ENCODE measurements at places on chromosomes 12 and 14.
A peak's percentile ranks its signal among the peaks of the same experiment; 100 is the strongest.

DNA sequence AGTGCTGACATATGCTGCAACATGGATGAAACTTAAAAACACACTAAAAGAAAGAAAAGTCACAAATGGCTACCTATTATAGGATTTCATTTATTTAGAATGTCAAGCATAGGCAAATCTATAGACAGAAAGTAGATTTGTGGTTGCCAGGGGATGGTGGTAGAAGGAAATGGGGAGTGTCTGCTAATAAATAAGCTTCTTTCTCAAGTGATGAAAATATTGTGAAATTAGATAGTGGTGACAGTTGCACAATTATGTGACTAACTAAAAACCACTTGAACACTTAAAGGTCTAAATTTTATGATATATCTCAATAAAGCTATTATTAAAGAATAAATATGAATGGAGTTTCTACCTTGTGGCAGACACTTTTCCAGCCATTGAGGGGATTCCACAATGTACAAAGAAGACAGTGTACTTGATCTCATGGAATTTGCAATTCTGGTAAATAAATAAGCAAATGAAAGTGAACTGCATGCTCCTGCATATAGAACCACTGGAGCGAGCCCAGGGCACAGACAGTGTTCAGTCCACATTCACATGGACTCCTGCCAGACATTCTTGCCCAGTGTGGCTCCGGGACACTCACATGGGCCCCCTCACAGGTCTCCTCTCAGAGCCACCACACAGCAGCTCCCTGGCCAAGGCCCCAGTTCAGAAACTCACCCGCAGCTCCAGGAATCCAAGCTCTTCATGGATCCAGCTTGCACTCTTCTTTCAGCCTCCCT is 107.1 kb upstream of the ARID2 start:
- no peak for DNase-seq

DNA sequence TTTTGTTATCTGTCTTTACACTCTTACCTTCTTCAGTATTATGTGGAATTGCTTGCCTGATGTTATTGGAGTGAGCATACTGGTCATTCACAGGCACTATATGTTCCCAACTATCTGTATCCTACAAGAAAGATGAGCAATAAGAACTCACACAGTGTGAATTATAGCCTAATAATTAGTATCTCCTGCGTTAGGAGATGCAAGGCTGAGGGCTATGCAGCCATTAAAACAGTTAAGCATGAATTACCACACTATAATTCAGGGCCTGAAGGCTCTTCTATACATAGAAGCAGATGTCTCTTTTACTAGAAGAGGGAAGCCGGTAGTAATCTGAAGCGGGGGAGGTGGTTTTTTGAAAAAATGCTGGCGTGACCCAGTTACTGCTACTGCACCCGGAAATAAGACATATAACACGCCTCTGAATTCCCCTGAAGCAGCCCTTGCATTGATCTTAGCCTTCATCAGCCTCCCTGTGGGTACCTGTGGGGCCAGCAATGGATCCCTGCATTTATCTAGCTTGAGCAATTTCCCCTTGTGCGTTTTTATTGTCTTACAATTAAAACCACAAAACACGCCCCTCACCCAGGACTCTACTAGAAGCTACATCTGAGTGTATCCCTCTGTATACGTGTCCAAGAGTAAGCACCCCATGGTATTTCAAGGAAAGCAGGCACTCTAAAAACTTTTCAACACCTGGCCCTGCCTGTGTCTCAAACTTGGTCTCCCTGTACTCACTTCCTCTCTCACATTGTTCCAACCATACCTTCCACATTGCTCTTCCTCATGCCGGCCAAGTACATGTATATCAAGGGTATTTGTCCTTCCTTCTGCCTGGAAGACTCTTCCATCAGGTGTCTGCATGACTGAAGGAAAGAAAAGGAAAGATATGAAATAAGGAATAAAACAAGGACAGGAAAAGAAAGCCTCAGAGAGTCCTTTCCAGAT is 210.9 kb upstream of the ARID2 start:
- peak; percentile 20 for DNase-seq

GRCh38 chr12:83181074-83181473 is 494.4 kb downstream of the TMTC2 start:
- DNase-seq, result no peak

DNA sequence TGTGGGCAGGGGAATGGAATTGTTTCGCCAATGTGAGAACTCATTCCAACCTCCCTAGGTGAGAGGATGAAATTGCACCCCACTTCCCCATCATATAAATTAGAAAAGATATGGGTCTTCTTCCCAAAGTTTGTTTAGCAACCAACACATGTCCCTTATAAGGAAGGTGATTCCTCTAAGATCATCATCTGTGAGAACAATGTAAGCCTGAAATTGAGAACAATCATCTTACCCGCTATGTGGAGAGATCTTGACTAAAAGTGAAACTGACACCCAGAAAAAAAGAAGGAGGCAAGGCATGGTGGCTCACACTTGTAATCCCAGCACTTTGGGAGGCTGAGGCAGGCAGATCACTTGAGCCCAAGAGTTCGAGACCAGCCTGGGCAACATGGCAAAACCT is 173.2 kb upstream of the HMGA2 start:
- DNase-seq, result no peak

DNA sequence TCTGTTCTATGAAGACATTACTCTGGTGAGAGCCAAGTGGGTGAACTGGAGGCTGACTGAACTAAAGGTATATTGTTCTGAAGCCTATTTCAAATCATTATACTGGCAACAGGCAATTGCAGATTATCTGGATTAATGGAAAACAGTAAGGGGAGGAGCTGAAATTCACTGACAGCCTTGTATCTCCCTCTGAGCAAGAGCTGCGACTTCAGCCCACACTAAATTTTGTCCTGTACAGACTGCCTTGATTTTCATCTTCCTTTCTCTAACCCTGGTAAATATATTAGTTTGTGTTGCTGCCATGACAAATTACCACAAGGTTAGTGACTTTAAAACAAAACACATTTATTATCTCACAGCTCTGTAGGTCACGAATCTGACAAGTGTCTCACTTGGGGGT is 231.1 kb downstream of the SLC2A13 start:
- DNase-seq, result no peak

- DNase-seq, result no peak
Observed at GRCh38 chr14:50675597-50675996, 7.5 kb upstream of the SAV1 start.

DNA sequence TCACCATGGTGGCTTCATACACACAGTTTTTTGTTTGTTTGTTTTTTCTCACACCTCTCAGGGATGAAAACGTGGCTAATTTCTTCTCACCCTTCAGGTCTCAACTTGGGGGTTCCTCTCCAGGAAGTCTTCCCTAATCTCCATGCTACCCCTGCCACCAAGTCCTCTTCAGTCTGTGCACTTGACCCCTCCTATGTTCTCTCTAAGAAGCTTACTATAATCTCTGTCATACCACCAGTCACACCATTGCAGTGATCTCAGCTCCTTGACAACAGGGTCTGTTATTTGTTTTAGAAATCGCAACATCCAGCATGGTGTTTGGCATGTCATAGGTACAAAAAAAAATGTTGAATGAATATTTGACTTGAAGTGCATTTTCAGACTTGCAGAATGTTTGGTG is 83.4 kb downstream of the PRORP start:
- DNase-seq, result no peak

GRCh38 chr14:66442953-66443571 is 43.1 kb upstream of the CCDC196 start:
- DNase-seq, result no peak

- DNase-seq, result no peak
Observed at GRCh38 chr12:53051058-53051880, 1.4 kb downstream of the TNS2 start.

GRCh38 chr12:53928054-53928835 is 10.4 kb upstream of the HOXC13 start:
- no peak for DNase-seq

GRCh38 chr12:26034371-26035142 is 76.1 kb downstream of the RASSF8 start:
- no peak for DNase-seq

- DNase-seq, result no peak
Observed at GRCh38 chr12:49941556-49942511, 8.7 kb upstream of the AQP2 start.

DNA sequence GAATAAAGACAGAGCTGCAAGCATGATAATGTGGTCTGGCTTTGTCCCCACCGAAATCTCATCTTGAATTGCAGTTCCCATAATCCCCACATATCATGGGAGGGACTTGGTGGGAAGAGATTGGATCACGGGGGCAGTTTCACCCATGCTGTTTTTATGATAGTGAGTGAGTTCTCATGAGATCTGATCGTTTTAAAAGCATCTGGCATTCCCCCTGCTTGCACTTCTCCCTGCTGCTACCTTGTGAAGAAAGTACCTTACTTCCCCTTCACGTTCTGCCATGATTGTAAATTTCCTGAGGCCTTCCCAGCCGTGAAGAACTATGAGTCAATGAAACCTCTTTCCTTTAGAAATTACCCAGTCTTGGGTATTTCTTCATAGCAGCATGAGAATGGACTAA is 158.7 kb downstream of the SLC35F4 start:
- DNase-seq, result no peak

DNA sequence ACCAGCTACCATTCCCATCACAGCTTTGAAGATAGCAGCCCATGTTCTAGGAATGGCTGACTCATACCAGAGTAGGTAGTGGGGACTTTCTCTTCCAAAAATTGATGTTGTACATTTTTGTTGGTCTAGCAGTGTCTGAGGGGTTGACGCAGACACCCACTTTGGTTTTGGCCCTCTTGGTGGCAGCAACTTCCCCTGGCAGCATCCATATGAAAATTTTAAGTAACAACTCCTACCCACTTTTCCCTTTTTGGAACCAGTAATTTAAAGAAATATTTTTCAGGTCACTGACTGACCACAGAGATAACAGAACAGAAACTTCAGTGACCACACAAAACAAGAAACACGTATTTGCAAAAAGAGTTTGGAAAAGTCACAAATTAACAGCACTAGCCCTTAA is 162.0 kb upstream of the TMCC3 start:
- DNase-seq, result no peak

- DNase-seq, result no peak
Observed at GRCh38 chr12:118690506-118690905, 290.8 kb upstream of the SRRM4 start.

GRCh38 chr12:27343255-27344000 is 10.8 kb downstream of the BMAL2 start:
- DNase-seq, result no peak

DNA sequence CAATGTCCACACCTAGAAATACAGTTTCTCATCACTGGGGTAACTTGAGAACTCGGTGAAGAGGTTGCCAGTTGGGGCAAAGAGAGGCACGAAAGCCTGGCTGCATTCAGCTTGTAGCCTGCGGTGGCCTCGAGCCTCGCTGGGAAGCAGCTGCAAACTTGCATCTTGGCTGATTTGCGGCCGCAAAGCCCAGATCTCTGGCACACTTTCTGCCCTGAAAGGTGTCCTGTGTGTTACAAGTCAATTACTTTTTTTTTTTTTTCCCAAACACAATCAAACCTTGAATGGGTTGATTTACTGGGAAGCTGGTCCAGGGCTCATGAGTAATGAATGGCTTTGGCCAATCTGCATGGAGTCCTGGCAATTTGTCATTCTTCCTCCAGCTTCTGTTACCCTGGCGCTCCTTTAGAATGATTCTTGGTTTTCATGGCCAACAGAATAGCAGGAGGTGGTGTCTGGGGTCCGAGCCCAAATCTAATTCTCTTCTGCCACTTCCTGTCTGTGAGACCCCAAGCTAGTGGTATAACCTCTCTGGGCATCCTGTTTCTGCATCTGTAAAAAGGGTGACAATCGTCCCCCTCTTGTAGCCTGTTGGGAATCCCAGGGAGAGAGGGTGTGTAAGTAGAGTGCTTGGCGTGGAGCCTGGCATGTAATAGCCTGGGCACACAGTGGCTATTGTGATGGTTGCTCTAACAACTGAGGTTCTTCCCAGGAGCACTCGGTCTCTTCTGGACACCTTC is 6.7 kb downstream of the BCL7A start:
- DNase-seq, result no peak

DNA sequence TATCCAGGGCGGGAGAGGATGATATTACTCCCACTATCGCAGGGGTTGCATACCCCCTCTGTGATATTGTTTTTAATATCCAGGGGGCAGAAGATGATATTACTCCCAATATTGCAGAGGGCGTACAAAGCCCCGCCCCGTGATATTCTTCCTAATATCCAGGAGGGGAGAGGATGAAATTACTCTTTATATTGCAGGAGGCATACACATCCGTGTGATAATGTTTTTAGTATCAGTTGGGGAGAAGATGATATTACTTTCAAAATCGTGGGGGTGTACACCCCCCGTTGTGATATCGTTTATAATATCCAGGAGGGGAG is 52.9 kb upstream of the OXA1L start:
- no peak for DNase-seq

DNA sequence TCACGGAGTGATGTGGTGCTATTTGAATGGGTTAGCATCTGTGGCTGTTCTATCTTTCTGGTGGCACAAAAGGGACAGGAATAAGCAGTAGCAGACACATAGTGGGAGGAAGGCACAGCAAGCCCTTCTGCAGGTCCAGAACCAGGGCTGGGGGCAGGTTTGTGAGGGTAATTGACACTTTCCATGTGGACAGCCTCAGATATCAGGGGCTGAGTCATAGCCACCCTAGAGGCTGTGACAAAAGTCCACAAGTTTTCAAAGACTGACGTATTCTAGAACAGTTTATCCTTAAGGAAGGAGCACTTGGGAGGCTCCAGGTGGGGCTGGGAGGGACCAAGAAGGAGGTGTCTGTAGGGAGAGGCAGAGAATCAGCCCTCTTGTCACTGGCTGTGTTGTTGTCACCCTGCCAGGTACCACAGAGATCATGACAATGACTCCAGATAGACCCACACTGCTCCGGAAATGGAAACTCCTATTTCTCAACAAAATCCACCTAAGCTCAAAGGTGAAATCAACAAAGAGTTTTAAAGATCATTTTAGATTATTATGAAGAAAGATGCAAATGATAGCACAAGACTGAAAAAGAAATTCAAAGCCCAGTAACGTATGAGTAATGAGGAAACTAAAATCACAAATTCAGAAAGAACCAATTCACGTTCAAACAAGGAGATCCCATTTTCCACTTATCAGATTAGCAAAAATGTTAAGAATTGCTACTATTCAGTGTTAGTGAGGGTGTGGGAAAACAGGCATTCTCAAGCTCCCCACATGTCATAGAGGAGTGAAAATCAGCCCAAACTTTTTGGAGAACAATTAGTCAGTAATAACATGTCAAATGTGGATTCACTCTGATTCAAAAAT is 48.3 kb downstream of the NFKBIA start:
- DNase-seq, result peak; percentile 58

DNA sequence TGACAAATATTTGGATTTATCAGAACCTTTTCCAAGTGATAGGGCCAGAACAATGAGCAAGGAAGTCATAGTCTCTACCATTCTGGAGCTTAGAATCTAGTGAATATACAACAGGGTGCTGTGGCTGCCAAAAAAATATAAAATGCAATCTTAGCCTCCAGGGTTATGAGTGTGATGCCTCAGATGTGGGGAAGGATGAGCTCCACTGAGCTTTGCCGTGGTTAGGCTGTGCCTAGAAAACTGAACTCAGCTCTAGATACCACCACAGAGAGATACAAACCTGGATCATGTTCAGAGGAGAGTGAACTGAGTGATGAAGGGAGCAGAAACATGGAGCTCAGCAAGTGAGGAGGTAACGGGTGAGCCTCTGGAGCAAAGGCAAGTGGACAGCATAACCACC is 138.1 kb upstream of the HIF1A start:
- DNase-seq, result no peak
